EH (cell line): ENCODE measurements at places on chromosomes 4 and X.
A peak's percentile ranks its signal among the peaks of the same experiment; 100 is the strongest.

DNA sequence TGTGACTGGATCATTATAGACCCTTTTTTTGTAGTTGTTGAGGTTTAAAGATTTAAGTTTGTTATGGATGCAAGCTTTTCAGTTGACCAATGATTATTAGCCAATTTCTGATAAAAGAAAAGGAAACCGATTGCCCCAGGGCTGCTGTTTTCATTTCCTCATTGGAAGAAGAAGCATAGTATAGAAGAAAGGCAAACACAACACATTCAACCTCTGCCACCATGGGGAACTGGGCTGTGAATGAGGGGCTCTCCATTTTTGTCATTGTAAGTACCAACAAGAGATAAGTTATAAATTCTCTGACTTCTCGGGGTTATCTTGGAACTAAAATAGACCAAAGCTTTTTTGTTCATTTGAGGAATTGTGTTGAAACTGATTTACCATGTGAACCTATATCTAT, at the start of gene CYBB:
CYBB (plus strand) TSS at position 203 of the 400 bp plus-strand sequence; CDS start at position 222, 19 bp downstream.
- no peak for DNase-seq

DNA sequence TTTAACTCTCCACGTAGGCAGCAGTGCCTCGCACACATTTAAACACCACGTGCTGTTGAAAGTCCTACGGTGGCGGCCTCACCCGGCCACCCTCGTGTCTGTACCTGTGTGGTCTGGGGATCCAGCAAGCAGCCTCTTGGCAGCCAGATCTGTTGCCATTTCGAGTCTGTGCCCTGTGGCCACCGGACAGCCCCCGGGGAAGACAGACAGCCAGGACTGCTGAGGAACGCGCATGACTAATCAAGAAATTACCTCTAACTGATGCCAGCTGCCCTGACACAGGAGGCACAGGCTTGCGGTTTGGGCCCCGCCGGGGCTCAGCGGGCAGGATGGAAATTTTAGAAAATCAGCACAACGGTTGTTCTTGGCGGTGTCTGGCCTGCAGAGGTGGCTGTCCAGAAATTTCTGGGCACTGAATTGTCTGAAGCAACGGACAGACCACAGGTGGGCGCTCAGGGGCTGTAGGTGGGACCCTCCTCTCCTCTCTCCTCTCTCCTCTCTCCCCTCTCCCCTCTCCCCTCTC, 15.6 kb upstream of the ASMTL start:
- peak; percentile 77 for DNase-seq

- peak; percentile 53 for DNase-seq
These were observed 61.8 kb downstream of the CPE start for GRCh38 chr4:165440415-165441158.

DNA sequence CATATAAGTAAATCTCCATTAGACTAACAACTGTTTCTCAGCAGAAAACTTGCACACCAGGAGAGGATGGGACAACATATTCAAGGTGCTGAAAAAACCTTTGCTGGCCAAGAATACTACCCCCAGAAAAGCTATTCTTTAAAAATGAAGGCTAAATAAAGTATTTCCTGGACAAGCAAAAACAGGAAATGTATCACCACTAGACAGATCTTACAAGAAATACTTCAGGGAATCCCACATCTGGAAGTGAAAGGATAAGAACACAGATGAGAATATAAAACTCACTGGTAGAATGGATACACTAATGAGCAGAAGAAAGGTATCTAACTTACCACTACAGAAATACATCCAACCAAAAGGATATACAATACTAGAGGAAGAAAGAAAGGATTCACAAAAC, 27.0 kb upstream of the ADH1C start:
- peak; percentile 19 for DNase-seq

DNA sequence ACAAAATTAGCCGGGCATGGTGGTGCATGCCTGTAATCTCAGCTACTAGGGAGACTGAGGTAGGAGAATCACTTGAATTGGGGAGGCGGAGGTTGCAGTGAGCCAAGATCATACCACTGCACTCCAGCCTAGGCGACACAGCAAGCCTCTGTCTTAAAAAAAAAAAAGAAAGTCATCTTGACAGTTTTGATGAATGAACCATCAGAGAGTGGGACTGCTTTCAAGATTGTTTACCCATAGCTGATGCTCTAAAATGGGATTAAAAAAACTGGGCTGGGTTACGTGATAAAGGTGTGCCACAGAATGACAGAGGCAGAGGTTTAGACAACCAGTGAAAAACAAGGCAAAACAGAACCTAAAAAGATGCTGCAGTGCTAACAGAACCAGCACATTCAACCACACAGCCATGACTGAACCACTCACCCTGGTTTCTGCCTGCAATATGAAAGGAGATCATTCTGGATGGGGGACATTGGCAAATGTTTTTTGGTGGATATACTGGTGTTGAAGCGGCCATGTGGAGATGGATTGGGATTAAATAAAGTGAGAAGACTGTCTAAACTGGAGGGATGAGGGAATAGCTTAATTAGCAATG, 22.2 kb downstream of the GPAT3 start:
- no peak for DNase-seq

- peak; percentile 86 for DNase-seq
These were observed 69.9 kb upstream of the FBXW7 start for GRCh38 chr4:152605641-152606335.

DNA sequence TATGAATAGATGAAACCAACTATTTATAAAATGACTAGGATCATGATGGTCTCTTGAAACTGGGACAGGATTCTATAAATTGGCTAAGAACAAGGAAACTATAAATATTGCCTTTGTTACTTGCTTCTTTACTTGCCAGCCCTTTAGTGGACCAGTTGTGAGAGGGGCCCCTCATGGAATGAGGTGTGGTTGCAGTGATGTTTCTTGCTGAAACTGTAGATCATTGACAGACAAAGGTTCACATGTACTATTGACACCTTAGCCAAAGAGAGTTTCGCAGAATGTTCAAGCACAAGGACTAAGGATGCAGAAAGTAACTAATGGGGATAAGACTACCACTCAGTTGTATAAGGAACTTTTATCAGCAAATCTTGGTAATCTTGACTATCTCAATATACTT, 135.0 kb upstream of the SMIM10 start:
- DNase-seq: no peak

GRCh38 chrX:72495046-72495445, 77.6 kb downstream of the HDAC8 start:
- DNase-seq: no peak

GRCh38 chr4:156829201-156829873, 142.3 kb downstream of the PDGFC start:
- peak; percentile 30 for DNase-seq

GRCh38 chr4:71217688-71218087, 121.1 kb upstream of the SLC4A4 start:
- peak; percentile 57 for DNase-seq

- no peak for DNase-seq
These were observed 43.6 kb downstream of the STARD8 start for GRCh38 chrX:68690936-68691501.

GRCh38 chr4:101693842-101694398, 96.6 kb upstream of the BANK1 start:
- no peak for DNase-seq

- peak; percentile 62 for DNase-seq
These were observed 109.1 kb downstream of the GPAT3 start for GRCh38 chr4:83644677-83645659.

DNA sequence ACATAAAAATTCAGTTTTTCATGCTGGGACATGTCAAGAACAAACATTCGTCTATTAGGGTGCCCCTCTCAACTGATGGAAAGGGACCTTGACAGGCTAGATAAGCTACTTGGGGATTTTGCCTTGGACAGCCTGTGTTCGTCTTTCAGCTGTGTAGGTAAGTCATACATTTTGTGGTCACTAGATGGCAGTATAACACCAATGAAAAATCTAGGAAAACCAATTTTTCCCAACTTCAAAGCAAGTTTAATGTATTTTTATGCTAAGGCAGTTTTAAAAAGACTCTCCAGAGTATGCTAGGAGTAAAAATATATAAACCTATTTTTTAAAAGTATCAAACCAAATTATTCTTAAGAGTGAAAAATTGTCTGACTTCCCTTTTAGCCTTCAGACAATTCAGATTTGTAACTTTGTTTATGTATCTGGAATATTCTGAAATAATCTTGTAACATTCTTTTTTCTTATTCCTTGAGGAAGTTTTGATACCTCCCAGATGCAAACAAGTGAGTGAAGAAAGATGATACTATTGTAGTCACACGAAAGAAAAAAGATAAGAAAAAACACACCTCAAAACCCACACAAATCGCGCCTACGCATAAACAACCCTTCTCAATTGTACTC, 158.3 kb downstream of the CPE start:
- DNase-seq: peak; percentile 53

GRCh38 chr4:1654216-1654955, 29.7 kb downstream of the FAM53A start:
- DNase-seq: no peak

- no peak for DNase-seq
These were observed 215.5 kb downstream of the LDB2 start for GRCh38 chr4:16682975-16683374.

- DNase-seq: no peak
These were observed 297.3 kb downstream of the GUCY2F start for GRCh38 chrX:109184506-109185139.

GRCh38 chr4:96519291-96519690, 679.4 kb downstream of the PDHA2 start:
- DNase-seq: no peak

DNA sequence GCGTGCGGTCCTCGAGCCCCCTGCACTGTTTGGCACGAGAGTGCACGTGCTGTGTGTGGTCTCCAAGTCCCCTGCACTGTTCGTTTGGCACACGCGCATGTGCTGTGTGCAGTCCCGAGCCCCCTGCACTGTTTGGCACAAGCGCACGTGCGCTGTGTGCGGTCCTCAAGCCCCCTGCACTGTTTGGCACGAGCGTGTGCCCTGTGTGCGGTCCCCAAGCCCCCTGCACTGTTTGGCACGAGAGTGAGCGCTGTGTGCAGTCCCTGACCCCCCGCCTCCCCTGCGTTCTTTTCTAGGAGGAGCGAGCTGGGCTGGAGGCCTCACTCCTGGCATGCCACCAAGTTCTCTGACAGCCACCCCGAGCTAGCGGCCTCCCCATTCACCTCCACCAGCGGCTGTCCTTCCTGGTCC, 76.5 kb upstream of the CLDN34 start:
- DNase-seq: no peak

DNA sequence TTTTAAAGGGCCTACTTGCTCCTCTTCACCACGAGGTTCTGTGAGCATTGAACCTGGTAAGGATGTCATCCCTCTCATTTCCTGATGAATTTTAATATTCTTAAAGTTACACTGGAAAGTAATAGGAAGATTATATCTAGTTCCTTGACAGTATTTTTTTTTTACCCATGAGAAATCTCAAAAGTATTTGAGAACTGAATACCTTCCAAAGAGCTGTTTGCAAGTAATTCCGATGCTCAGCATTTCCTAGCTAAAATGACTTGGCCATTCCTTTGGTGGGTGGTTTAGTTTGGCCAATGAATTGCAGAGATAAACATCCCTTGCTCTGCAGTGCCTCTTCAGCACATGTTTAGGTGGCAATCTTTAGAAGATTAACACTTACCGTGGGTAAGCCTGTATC, 110.2 kb upstream of the WDR1 start:
- DNase-seq: peak; percentile 81

GRCh38 chr4:140243278-140243753, 89.3 kb upstream of the MAML3 start:
- DNase-seq: no peak

GRCh38 chr4:79421483-79421882, 13.5 kb upstream of the GK2 start:
- DNase-seq: no peak

DNA sequence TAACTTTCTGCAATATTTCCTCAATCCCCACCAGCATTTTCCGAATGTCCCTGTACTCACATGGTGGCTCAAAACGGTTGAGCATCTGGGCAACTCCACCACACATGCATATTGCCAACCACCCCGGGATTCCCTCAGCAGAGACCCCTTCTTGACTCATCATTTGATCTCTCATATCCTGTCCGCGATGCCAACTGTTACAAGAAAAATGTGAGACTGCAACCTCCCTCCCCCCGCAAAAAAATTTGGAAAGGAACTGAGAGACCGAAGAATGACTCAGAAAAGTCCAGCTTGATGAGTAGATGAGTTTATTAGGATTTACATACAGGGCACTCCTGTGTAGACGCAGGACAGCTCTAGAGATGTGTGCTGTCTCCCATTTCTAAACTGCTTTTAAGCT, 561.4 kb downstream of the ZIC3 start:
- no peak for DNase-seq

DNA sequence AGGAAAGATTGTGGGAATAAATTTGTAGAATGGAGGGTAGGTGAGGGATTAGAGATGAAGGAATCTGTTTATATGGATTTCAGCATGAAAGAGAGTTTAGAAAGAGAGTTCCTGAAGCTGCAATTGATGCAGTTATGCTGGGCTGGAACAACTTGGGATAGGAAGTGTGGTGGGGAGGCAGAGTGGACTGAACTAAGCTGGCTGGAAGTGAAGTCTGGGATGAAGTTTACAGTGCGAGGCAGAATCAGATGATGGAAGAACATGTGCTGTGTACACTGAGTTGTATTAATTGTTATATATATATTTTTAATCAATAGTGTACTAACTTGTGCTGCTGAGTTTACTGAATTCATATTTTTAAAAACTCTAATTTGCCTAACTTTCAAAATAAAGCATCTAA, 461.9 kb downstream of the SPRY1 start:
- no peak for DNase-seq

DNA sequence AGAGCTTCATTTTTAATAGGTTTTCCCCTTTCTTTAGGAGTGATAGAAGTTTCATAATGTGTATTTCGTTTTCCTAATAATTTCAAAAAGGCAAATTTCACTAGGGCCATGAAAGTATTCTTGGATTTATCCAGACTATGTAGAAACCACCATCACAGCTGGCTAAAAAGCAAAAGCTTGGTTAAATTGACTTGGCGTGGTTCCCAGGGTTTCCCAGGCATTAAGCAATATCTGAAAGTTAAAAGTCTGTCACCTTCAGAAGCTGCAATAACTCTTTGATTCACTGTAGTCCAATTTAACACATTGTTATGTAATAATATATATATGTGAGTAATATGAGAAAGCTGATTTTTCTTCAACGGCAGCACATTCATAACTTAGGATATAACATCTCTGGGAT, 38.3 kb downstream of the NDNF start:
- DNase-seq: peak; percentile 19

DNA sequence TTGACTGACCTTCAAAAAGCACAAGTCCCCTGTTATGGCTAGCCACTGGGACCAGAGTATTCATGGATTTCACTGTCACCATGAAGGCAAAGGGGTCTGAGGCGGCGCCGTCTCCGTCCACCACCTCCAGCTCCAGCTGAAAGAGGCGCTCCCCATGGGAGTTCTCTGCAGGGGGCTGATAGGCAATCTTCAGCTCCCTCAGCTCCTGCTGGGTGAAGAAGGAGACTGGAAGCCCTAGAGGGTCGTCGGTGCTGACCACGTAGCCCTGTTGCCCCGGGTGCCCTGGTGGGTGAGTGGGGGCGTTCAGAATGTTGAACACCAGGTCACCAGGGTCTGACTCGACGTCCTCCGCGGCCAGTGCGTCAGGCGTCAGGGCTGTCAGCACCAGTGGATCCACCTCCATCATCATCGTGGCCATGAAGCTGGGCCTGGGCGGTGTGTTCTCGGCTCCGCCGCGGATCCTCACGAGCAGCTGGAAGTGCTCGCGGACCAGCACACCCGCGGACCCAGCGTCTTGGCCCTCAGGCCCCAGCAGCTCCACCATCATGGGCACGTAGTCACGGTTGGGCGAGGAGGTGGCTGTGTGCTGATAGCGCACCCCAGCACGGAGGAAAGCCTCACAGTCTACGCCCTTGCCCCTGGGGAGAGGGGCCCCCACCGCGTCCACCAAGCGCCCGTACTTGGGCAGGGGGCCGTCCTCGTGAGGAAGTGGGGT, 987 bp downstream of the FREM3 start:
- DNase-seq: no peak
